ENCODE measurements at places on chromosomes 4 and X. TPM values are rescaled to one million over a fixed set of nuclear protein-coding genes. Genes with fewer than 3 reads are reported as not detected.
A peak's percentile ranks its signal among the peaks of the same experiment; 100 is the strongest.

IL2 gene
- polyA plus RNA-seq: not detected

HPGDS gene
- not detected for polyA plus RNA-seq

MAGEB6B gene
- not detected for polyA plus RNA-seq

BBS7 gene
- 20.1 TPM for polyA plus RNA-seq

DNA sequence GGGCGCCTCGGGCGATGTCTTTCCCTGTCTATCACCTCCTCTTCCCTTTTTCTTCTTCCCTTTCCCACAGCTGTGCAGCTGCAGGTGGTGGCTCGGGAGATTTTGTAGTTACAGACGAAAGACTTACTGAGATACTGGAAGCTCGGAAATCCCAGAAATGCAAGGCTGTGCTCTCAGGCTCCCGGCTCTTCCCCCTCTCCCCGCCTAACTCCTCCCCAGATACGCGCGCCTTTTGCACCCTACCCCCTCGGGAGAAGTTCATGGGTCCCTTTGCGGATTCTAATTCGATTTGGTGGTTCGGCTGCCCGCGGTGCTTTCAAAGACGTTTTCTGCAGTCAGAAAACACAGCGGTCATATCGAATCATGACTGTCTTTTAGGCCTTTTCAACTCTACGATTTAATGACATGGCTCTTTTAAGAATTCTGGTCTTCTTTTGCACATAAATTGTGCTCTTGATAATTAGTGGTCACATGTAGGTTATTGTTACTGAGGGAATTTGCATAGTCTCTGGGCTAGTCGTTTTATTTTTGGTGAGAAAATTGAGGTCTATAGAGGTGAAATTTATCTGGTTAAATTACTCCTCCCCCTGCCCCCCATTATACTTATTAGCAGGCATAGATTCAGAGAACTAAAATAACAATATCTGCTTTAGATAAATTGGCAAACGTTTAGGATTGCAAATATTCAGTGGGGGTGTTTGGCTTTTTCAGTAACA lies 1.6 kb downstream of the SEPTIN11 start:
- peak; percentile 71 for DNase-seq

DNA sequence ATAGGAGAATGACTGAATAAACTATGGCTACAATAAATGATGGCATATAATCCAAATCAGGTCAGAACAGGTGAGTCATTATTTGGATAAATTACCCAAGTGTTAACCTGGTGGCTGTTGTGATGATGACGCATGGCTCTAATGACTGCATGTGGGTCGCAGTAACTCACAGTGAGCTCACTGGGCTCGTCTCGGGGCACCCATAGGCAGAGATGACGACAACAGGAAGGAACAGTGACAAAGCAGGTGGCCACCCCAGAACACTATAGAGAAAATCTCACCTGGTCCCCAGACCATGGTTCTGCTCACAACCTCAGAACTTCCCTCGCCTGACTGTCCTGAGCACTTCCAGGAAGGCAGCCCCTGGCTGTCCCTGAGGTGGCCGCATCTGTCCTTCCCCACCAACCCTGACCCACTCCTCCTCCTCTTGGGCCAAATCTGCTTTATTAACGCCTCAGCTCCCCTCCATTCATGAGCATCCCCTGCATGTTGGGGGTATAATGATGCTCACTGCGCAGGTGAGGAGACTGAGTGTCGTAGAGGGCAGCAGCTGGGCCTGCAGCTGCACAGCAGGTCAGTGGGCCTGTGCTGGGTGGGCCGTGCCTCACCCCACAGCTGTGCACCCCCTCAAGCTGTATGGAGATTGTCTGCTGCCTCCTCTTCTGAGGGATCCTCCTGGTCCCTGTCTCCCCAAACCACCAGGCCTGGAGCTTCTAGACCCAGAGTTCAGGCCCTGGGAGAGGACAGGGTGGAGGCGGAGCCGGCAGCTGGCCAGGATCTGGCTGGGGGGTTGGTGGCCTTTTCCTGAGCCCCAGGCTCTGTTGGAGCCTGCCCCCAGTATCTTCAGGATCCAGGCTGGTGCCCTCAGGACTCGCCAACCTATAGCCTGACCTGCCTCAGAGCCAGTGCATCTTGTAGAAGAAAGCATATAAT lies 30.9 kb upstream of the FAM156A start:
- peak; percentile 67 for DNase-seq

DNA sequence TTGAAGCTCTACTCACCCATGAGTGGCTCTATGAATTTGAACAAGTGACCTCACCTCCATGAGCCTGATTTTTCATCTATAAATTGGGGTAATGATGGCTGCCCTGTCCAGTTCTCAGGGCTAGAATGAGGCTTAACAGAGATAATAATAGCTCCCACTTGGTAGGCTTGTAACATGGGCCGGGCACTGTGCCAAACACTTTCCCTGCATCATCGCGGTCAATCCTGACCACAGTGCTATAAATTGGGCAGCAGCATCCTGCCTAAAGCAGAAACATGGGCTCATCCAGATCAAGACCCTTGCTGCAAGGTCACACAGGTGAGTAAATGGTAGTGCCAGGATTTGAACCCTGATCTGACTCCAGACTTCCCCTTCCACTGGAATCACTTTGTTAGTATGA lies 12.8 kb downstream of the APLN start:
- peak; percentile 52 for DNase-seq

DNA sequence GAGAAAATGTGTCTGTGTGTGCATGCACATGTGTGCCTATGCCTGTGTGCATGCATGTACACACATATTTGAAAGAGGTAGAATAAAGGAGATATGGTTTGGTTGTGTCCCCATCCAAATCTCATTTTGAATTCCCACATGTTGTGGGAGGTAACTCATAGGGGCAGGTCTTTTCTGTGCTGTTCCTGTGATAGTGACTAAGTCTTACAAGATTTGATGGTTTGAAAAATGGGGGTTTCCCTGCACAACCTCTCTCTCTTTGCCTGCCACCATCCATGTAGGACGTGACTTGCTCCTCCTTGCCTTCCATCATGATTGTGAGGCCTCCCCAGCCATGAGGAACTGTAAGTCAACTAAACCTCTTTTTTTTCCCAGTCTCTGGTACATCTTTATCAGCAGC lies 87.2 kb downstream of the PRDM5 start:
- no peak for DNase-seq

DNA sequence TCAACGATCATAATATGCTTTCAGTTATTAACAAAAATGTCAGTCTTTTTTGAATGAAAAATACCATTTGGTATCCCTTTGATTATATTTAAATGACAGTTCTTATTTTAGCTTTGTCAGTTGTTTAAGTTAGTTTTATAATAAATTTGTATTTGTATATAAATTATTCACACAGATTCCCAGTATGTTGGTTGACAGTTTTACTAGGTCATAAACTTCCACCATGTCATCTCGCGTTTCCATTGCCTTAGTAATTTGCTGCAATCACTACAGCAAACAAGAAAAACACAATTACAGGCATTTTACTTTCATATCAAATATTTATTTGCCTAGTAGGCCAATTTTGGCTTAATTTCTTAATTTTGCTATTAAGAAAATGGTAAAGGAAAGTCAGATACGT lies 109.6 kb upstream of the ANK2 start:
- no peak for DNase-seq

GRCh38 chr4:183971929-183972490 lies 66.9 kb downstream of the STOX2 start:
- DNase-seq: no peak

DNA sequence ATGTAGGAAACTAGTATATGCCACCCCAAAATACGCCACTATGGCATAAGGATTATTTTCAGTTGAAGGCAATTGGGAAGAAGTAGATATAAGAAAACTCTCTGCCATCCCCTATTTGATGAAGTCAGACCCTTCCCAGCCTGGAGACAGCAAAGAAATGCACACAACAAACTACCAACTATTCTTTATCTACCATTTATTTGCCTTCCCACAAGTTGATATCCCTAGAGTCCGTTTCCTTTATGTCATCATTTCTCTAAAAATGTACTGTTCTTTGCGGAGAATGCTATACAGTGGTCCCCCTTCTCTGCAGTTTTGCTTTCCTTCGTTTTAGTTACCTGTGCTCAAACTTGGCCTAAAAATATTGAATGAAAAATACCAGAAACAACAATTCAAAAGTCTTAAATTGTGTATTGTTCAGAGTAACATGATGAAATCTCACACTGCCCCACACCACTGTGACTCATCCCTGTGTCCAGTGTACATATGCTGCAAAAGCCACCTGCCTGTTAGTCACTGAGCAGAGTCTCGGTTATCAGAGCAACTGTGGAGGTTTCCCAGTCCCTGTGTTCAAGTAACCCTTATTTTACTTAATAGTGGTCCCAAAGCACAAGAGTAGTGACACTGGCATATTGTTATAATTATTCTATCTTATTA lies 152.3 kb downstream of the WDFY3 start:
- peak; percentile 91 for DNase-seq

DNA sequence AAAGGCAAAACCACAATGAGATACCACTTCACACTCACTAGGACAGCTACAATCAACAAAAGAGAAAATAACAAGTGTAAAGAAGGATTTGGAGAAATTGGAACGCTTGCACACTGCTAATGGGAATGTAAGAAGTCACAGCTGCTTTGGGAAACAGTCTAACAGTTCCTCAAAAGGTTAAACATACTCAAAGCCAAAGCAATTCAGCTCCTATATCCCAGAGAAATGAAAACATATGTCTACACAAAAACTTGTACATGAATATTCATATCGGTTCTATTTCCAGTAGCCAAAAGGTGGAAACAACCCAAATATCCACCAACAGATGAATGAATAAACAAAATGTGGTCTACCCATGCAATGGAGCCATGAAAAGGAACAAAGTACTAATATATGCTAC lies 64.0 kb downstream of the TEC start:
- DNase-seq: no peak
